Adipocyte (in vitro differentiated cells): ENCODE measurements at places on chromosomes 6 and 20.

- no peak for DNase-seq
These were observed 19.1 kb downstream of the TLDC2 start for GRCh38 chr20:36895036-36895435.

- DNase-seq, result no peak
These were observed 37.8 kb downstream of the ILRUN start for GRCh38 chr6:34658605-34659265.

GRCh38 chr6:86031713-86032112 lies 389.0 kb upstream of the SYNCRIP start:
- DNase-seq, result no peak

GRCh38 chr6:2222275-2222842 lies 23.0 kb downstream of the GMDS start:
- DNase-seq, result no peak

- no peak for DNase-seq
These were observed 11.3 kb downstream of the FKBP5 start for GRCh38 chr6:35677456-35677855.

DNA sequence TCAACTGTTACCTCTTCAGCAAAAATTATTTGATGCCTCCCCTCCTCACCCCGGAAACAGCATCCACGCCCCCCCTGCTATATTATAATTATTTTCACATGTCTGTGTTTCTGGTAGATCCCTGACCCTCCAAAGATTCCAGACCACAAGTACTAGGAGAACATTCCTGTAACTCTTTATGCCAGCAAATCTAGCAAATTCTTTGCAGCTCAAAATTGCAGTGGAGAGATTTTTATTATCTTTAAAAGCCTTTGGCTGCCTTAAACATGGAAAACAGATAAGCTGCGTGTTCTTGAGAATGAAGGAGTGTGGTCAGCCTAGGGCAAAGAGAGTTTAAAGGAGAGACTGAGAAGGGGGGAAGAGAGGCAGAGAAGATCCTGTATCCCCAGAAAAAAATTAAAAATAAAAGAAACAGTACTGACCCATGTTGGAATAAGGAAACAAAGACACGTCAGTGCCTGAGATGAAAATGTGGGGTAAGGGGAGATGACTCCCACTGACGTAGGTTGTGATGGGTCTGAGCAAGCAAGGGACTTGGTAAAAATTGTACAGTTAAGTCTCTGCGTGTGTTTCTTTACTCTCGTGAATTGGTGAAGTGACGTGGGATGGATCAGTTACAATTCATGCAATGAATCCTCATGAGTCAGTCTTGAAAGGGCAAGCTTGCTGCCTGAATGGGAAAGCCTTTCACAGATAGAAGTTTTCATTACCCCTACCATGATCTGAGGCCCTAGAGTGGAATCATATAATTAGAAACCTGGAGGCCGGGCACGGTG lies 8.3 kb downstream of the ID4 start:
- DNase-seq, result no peak

DNA sequence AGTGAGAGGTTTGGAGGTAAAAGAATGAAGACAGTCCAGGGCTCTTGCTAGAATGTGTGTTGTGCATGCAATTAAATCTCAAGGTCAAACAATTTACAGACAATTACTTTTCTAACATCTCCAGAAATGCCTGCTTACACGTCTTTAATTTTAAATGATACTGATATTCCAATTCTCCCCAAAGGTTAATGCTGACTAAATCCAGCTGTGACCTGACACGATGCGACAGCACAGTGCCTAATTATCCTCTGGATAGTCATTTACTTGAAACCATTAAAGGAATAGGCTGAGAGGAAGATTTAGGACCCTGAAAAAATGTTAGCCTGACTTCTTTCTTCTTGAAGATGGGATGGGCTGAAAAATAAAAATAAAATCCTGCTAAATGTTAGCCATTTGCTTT lies 178.2 kb upstream of the MMS22L start:
- no peak for DNase-seq

DNA sequence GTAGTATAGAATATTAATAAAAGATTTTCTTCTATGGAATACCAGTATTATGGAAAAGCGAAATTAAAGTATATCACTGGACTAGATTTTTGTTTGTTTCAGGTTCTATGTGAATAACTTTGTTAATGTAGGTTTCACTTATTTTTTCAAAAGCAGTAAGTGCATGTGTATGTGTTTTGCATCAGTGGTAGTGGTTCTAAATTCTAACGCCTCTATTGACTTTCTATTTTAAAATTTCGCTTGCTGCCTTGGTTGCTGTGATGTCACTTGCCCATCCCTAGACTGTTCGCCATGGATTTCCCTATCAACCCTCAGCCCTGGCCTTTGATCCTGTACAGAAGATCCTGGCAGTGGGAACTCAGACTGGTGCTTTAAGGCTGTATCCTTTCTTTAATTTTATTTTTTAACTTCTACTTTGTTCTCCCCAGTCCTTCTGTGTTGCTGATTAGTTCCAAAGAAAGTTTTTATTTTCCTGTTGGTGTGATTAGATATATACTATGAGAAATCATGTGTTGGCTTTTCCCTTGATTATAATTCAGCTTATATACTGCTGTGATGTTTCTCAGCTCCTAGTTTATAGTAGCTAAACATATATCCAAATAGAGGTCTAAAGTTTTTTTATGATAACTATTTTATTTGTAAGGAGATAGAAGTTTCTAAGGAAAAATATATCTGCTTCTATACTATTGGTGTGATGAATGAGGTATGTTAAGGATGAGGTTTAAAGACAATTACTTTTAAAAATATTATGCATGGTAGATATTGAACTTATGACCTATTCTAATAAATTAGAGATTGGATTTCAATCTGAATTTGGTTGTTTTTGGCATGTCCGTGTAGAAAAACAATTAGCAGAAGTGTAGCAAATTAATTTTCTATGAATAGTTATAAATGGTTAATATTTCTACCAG lies 1.7 kb downstream of the STXBP5 start:
- peak; percentile 51 for DNase-seq

GRCh38 chr20:63502671-63503172 lies 3.8 kb upstream of the EEF1A2 start:
- DNase-seq, result no peak

DNA sequence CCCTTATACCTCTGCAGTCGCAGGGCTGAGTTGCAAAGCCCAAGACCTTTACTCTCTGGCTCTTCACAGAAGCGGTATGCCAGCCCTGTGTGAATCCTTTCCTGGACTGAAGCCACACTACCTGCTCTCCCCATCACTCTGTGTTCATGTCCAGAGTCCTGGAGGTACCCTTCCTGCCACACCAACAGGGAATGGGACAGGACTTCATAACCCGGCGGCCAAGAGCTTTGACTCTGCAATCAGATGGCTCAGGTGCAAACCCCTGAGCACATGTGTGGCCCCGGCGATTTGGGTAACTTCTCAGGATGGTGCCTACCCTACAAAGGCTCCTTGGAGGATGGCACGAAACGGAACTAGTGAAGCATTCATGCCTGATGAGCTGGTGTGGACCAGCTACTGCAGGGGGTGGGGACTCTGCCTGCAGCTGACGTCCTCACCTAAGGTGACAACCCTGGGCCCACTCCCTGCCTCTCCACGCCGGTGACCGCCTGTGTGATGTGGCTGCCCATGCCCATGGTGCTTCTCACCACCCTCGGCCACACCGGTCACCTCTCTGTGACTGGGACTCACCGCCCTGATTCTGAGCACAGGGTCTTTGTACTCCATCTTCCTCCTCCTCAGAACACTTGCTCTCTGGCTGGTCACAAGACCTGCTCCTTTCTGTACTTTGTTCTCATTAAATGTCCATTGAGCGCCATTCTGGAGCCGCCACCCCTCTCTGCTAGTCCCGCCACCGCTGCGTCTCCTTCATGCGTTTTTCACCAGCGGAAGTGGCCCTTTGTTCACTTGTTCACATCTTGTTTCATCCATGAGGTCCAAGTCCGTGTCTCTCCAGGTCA lies 116.7 kb downstream of the SULF2 start:
- DNase-seq, result no peak

- DNase-seq, result no peak
These were observed 36.7 kb downstream of the STAU1 start for GRCh38 chr20:49151436-49151835.

DNA sequence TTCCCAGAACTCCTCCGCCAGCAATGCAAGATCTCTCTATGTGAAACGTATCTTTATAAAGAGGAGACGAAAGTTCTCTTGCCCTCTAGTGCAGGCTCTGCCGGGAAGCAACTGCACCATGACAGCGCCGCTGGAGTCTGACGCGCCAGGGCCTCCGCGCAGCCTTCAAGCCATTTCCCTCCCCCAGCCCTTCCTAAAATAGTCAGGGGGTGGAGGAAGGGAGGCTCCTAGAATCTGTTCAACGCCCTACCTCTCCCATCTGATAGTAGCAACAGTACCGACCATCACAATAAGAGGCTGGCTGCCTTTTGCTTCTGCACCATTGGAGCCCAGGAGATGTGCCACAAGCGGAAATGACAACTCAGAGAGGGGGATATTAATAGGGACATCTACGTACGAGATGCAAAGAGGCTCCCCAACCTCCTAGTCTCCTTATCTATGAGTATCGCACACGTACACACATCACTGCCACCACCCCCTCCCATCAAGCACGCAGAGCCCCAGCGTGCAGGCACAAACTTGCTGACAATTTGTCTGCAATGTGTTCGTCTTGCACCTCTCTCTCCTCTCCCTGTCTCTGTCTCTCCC lies 1.0 kb downstream of the SYNE1 start:
- peak; percentile 58 for DNase-seq

GRCh38 chr6:100512203-100512862 lies 47.6 kb upstream of the SIM1 start:
- DNase-seq, result peak; percentile 45

GRCh38 chr20:2826655-2827054 lies 10.5 kb downstream of the TMEM239 start:
- DNase-seq, result no peak
